Ascending aorta (tissue), 2 donors: ENCODE measurements at places on chromosomes 5 and 9. TPM values are rescaled to one million over a fixed set of nuclear protein-coding genes. Genes with fewer than 3 reads are reported as not detected.

GRCh38 chr5:171639966-171640365 is 145.7 kb upstream of the SMIM23 start:
- no peak for DNase-seq
- H3K36me3 ChIP-seq = no peaks in the 10 kb centered on the region
- no peaks in the 10 kb centered on the region for H3K27me3 ChIP-seq

DNA sequence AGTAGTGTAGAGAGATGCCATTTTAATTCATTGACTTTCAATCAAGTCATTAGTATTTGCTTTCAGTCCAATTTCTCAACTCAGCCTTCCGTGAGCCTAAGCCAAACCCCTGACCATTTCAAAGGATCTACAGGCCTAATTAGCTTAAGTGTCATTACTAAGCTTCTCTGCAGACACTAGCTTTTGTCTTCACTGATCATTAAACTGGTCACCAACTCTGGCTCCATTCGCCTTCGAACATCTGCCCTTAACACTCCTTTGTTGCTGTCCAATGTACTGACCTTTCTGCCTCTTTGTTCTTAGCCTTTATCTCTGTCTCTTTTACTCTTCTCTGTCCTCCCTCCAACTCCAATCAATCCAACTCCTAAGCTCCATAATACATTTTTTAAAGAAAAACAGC is 299.3 kb downstream of the DIRAS2 start:
- DNase-seq = no peak
- H3K27ac ChIP-seq = no peak overlapping the region
- H3K27me3 ChIP-seq = no peaks in the 10 kb centered on the region
- no peaks in the 10 kb centered on the region for H3K36me3 ChIP-seq
- H3K4me3 ChIP-seq = no peak overlapping the region

DNA sequence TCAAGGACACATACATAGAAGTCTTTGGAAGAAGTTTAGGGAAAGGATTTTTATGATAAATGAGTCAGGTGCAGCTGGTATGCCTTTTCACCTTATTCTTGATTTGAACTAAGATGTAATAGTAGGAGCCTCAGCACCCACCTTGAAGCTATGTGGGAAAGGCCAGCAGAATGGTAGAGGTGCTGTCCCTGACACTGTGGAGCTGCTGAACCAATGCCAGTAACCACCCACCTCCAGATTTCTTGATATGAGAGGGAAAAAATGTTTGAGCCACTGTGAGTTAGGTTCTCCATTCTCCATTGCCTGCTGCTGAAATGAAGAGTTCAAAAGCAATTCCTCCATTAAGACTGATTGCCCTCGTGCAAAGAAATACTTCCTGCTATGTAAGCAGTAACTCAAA is 12.2 kb upstream of the HMGCR start:
- DNase-seq = no peak
- no peak overlapping the region for H3K4me3 ChIP-seq
- no peak overlapping the region for H3K27ac ChIP-seq
- no peaks in the 10 kb centered on the region for H3K36me3 ChIP-seq
- H3K27me3 ChIP-seq = no peaks in the 10 kb centered on the region
- no peaks in the 10 kb centered on the region for H3K4me1 ChIP-seq

Gene LEAP2
- 0.21 TPM for total RNA-seq

Gene C9orf85
- total RNA-seq = 2.6 TPM

Gene MRRF
- 16.1 TPM for total RNA-seq
